Fibroblast of upper back skin (primary cell): ENCODE measurements at places on chromosomes 5 and 9.

DNA sequence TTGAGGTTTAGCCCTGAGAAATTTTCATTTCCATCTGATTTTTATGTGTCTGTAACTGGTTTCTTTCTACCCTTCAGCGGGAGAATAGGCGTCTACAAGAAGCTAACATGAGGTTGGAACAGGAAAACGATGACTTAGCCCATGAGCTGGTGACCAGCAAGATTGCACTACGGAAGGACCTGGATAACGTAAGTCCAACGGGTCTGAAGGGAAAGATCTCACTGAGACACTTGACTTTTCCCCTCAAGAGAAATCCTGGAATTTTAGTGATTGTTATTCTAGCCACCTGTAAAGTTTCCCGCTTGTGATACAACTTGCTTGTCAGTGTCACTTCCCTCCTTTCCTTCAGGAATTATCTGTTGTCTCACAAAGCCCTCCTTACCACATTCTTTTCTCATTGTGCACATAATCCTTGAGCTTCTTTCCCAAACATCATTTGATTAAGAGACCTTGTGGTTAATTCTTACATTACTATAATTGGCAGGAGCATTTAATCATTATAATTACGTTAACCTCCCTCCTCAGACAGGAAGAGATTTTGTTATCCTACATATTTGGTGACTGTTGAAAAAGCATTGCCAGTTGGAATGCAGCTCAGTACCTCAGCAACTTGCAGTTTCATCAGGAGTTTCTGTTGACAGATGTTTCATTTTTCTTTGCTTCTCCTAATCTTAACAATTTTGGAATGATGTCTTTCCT lies 56.9 kb downstream of the GPR21 start:
- peak; percentile 58 for DNase-seq

DNA sequence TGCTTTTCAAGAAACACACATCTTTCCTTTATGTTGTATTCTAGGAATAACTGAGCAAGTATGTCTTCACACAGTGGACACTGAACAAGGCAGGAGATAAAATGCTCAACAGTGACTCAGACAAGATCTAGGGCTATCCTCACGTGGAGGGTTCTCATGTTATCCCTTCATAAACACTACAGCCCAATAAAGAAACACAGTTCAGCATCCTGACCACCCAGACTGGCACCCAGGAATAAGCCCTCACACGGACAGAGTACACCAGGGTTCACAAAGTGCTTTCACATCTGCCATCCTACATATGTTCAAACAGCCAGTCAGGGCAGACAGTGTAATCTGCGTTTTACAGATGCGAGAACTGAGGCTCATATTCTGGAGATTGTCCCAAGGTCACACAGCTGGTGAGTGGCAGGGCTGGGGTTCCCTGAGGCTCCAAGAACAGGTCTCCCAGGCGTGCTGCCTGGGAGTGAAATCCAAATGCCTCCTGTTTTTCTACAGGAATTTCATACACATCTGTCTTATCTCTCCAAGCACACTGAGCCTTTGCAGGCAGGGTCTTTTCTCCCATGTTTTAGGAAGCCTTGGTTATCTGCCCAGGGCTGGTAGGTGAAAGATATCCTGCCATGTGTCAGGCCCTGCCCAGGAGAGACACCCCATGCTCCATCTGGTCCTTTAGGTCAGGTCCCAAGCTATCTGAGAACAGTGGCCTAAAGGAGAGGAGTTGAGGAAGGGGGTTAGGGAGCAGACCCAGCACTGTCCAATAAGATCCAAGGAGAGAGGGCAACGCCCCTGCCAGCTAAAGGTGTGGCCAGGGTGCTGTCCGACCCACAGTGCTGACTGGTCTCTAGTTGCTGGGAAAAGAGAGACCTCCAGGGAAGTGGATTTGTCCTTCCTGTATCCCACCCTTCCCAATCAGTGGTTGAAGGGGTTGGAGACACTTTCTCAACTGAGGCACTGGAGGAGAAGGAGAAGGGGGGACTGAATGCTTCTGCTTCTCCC lies 47.9 kb upstream of the XPA start:
- no peak for DNase-seq

- peak; percentile 77 for DNase-seq
These were observed 57.0 kb downstream of the COL15A1 start for GRCh38 chr9:99000476-99001395.

GRCh38 chr9:20606652-20607051 lies 15.6 kb downstream of the MLLT3 start:
- no peak for DNase-seq

DNA sequence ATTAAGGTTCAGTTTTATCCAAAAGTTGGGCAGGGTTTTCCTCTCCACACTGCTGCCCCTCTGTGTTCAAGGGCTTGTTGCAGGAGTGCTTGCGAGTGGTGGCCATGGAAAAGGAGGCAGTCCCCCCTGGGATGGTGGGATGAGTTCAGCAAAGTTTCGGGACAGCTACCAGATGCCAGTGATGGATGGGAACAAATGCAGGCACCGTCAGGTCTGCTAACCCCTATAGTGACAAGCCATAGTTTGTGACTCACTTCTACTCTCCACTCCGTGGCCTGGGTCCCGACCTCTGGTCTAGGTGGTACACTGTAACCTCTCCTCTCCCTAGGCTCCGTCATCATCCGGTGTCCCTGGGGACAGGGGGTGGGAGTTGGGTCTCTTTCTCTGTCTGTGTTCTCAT lies 3.8 kb upstream of the RNF14 start:
- DNase-seq, result no peak
